ENCODE measurements at places on chromosomes 1 and 21.

- DNase-seq: no peak
Observed at GRCh38 chr1:110515041-110515440, 3.9 kb downstream of the KCNA10 start.

- DNase-seq: no peak
Observed at GRCh38 chr1:112988367-112988766, 32.4 kb upstream of the SLC16A1 start.

- no peak for DNase-seq
Observed at GRCh38 chr1:44786841-44787426, 1.0 kb downstream of the BEST4 start.

GRCh38 chr1:119702384-119702783 is 9.3 kb upstream of the PHGDH start:
- no peak for DNase-seq

GRCh38 chr1:24964811-24965570 is 34.9 kb upstream of the RUNX3 start:
- DNase-seq: no peak

DNA sequence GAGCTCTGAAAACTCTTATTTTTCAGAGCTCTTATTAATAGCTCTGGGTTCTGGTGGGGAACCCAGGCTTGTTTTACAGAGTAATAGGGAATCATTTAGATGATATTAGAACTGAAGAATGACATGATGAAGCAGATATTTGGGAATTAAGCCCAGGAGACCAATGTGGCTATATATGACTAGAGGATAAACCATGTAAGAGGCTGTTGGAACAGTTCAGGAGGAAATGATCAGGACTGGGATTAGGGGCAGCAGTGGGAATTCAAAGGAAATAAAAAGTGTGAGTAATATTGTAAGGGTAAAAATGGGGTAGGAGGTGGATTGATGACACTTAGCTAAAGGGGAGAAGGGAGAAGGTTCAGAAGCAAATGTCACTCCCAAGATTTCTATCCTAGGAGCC is 58.6 kb downstream of the GIPC2 start:
- no peak for DNase-seq
